ENCODE measurements at places on chromosomes 3 and 15. TPM values are rescaled to one million over a fixed set of nuclear protein-coding genes. Genes with fewer than 3 reads are reported as not detected.

GOLGA8Q gene
- 2.1 TPM for total RNA-seq

- no peaks in the 10 kb centered on the region for H3K27me3 ChIP-seq
- no peak overlapping the region for H3K27ac ChIP-seq
- no peak overlapping the region for H3K4me3 ChIP-seq
- no peaks in the 10 kb centered on the region for H3K36me3 ChIP-seq
- no peaks in the 10 kb centered on the region for H3K4me1 ChIP-seq
- DNase-seq = no peak
Observed at GRCh38 chr3:69462826-69463100, 76.9 kb upstream of the FRMD4B start.

MCTP2 gene
- total RNA-seq = 18.3 TPM

DYNC1LI1 gene
- 28.4 TPM for total RNA-seq

DNA sequence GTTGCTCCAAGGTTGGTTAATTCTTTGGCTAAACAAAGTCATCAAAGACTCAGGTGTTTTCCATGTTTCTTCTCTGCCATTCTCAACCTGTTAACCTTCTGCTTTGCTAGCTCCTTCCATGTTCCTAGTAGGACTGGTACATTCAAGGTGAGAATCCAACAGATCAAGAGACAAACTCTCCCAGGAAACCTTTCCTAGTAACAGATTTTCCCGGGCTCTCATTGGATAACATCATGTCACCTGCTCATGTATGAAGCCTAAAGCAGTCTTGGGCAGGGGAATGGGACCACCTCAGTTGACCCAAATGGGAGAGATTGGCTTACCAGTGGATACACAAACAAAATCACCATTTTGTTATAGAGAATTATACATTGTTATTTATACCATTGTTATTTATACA, 14.9 kb downstream of the SEMA6D start:
- no peak for DNase-seq
- no peaks in the 10 kb centered on the region for H3K27me3 ChIP-seq
- no peak overlapping the region for H3K27ac ChIP-seq

GRCh38 chr3:80767604-80768003, 993.8 kb downstream of the GBE1 start:
- no peaks in the 10 kb centered on the region for H3K36me3 ChIP-seq
- no peaks in the 10 kb centered on the region for H3K4me1 ChIP-seq
- DNase-seq = no peak
- H3K4me3 ChIP-seq = no peak overlapping the region
- no peaks in the 10 kb centered on the region for H3K27me3 ChIP-seq

DNA sequence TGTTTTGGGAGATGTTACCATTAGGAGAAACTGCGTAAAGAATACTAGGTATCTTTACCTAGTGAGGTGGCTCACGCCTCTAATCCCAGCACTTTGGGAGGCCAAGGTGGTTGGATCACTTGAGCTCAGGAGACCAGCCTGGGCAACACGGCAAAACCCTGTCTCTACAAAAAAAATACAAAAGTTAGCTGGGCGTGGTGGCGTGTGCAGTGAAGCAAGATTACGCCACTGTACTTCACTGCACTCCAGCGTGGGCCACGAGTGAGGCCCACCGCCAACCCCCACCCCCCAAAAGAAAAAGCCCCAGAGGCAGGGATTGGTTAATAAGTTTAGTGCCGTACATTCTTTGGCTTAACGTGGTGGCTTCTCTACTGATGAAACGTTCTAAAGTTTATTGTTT, 23.5 kb downstream of the TRIM71 start:
- no peak for DNase-seq
- H3K36me3 ChIP-seq = no peaks in the 10 kb centered on the region
- peaks cover 6% of the 10 kb centered on the region for H3K4me1 ChIP-seq

THAP10 gene
- 0.41 TPM for total RNA-seq

TERC gene
- total RNA-seq = 15.6 TPM

DNA sequence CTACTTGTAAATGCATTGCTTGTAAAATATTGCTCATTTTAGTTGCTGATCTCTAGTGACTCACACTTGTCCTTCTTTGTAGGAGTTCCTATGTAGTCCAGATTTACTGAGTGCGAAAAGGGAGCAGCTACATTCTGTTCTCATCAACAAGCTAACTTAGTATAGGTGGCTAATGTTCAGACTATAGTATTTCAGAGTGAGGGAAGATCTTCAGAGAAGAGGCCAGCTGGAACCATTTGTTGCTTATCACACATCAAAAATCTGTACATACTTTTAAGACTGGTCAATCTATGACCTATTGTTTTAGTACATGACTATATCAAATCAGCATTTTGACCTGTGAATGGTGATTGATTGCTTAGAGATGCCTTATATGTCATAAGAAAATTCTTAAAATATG, 71.3 kb upstream of the THSD4 start:
- H3K36me3 ChIP-seq = no peaks in the 10 kb centered on the region
- no peak overlapping the region for H3K4me3 ChIP-seq
- H3K4me1 ChIP-seq = no peaks in the 10 kb centered on the region
- no peak overlapping the region for H3K27ac ChIP-seq
- DNase-seq = no peak

GRCh38 chr3:31793821-31794220, 187.2 kb downstream of the OSBPL10 start:
- DNase-seq = no peak
- H3K4me1 ChIP-seq = no peaks in the 10 kb centered on the region
- H3K36me3 ChIP-seq = no peaks in the 10 kb centered on the region
- H3K27me3 ChIP-seq = no peaks in the 10 kb centered on the region
- H3K4me3 ChIP-seq = no peak overlapping the region
- no peak overlapping the region for H3K27ac ChIP-seq

SLC12A1 gene
- total RNA-seq = not detected

ACAN gene
- not detected for total RNA-seq

DNA sequence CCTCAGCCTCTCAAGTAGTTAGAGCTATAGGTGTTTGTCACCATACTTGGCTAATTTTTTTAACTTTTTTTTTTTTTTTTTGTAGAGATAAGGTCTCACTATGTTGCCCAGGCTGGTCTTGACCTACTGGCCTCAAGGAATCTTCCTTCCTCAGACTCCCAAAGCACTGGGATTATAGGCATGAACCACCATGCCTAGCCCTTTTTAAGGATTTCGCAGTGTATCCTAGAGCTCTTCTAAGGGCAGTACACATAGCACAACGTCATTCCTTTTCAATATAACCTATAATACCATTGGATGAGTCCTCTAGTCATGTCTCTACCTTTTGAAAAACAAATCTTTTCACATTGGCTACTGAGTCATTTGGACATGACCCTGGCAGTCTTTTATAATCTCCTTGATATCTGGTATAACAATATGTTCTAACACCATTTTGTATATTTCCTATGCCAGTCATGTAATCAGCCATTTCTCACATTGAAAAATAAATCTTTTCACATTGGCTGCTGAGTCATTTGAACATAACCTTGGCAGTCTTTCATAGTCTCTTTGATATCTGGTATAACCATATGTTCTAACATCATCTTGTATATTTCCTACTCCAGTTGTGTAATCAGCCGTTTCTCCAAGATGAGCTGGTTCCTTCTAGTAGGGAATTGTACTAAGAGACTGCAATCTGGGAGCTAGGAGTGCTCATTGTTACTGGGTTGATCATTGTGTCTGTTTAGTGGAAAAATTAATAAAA, 944.7 kb downstream of the MCTP2 start:
- no peaks in the 10 kb centered on the region for H3K4me1 ChIP-seq
- DNase-seq = no peak
- no peaks in the 10 kb centered on the region for H3K36me3 ChIP-seq

- no peak for DNase-seq
- H3K36me3 ChIP-seq = no peaks in the 10 kb centered on the region
- no peaks in the 10 kb centered on the region for H3K4me1 ChIP-seq
- no peak overlapping the region for H3K27ac ChIP-seq
- H3K27me3 ChIP-seq = no peaks in the 10 kb centered on the region
- H3K4me3 ChIP-seq = no peak overlapping the region
Observed at GRCh38 chr3:128210711-128211110, 57.4 kb downstream of the EEFSEC start.

GRCh38 chr3:193055352-193055751, 137.7 kb upstream of the MB21D2 start:
- no peaks in the 10 kb centered on the region for H3K36me3 ChIP-seq
- H3K27me3 ChIP-seq = no peaks in the 10 kb centered on the region
- H3K27ac ChIP-seq = no peak overlapping the region
- H3K4me3 ChIP-seq = no peak overlapping the region

DNA sequence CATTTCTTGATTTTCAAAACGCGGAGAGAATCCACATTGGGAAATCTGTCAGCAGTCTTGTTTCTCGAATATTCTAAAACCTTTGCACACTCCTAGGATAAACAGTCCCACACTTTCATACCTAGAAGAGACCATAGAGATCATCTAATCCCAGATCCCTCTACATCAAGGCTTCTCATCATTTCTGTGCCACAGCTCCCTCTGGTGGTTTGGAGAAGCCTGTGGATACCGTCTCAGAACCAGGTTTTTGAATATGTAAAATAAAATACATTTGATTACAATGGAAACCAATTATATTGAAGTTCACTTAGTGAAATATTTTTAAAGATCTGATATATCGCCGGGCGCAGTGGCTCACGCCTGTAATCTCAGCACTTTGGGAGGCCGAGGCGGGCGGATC, 211.9 kb upstream of the GOLGA6L4 start:
- H3K27me3 ChIP-seq = no peaks in the 10 kb centered on the region
- no peak overlapping the region for H3K4me3 ChIP-seq
- no peaks in the 10 kb centered on the region for H3K36me3 ChIP-seq
- no peak overlapping the region for H3K27ac ChIP-seq
- DNase-seq = no peak
- no peaks in the 10 kb centered on the region for H3K4me1 ChIP-seq

DNA sequence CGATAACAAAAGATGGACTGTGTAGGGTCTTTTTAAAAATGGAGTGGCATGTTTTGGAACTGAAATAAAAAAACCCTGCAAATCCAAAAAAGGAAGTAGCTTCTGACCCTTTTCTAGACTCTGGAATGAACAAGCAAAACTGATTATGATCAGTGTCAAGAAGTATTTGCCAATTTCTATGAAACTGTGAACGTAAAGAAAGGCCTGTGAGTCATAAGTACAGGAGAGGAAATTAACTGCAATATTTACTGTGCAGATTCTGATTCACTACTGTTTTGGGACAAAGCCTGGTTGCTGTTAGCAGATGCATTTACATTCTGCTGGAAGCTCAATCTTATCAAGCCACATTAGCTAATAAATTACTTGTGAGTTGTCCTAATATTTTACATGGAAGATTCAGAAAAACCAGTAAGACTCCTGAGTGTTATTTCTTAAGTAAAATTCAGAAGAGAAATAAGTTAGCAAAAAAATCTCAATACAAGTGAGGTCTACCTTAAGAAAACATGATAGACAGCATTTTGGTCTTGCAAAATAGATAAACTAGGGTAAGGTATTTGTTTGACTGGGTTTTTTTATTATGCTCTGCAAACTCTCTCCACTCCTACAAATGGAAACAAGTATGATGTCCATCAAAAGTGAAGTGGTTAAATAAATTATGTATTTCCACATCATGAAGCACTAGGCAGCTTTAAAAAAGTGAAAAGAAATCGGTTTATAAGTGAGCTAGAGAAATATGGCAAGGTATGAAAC, 90.2 kb upstream of the LMOD3 start:
- H3K4me3 ChIP-seq = no peak overlapping the region
- H3K36me3 ChIP-seq = no peaks in the 10 kb centered on the region
- peaks cover 7% of the 10 kb centered on the region for H3K4me1 ChIP-seq
- H3K27ac ChIP-seq = no peak overlapping the region
- DNase-seq = no peak

All from CD4-positive, alpha-beta memory T cell (primary cell).